Liver (tissue), 10 donors: ENCODE measurements at places on chromosomes 12 and 14. TPM values are rescaled to one million over a fixed set of nuclear protein-coding genes. Genes with fewer than 3 reads are reported as not detected.

Gene REM2
- total RNA-seq: 0.14 TPM

Gene OTX2
- total RNA-seq: not detected

Gene ACVRL1
- 7.9 TPM for total RNA-seq

Gene SOX5
- 8.4 TPM for total RNA-seq

Gene NDRG2
- total RNA-seq: 191 TPM

Gene PMCH
- total RNA-seq: not detected

Gene MYH6
- total RNA-seq: 0.17 TPM

Gene PLA2G1B
- total RNA-seq: 1.4 TPM

Gene KRT82
- total RNA-seq: not detected

Gene KLHL33
- 0.23 TPM for total RNA-seq

DNA sequence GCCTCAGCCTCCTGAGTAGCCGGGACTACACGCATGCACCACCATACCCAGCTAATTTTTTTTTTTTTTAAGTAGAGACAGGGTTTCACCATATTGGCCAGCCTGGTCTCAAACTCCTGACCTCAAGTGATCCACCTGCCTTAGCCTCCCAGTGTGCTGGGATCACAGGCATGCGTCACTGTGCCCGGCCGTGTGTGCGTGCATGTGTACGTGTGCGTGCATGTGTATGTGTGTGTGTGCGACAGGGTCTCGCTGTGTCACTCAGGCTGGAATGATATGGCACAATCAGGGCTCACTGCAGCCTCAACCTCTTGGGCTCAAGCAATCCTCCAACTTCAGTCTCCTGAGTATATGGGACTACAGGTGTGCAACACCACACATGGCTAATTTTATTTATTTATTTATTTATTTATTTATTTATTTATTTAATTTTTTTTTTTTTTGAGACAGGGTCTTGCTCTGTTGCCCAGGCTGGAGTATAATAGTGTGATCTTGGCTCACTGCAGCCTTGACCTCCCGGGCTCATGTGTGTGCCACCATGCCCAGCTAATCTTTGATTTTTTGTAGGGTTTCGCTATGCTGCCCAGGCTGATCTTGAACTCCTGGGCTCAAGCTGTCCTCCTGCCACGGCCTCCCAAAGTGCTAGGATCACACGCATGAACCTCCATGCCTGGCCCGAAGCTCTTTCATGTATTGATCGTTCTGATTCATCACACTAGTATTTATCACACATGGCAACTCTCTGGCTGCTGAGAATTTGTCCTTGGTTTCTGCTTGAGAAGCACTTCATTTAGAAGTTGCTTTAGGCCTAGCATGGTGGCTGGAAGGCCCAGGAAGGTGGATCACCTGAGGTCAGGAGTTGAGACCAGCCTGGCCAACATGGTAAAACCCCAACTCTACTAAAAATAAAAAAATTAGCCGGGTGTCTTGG lies 35.9 kb upstream of the CLIP1 start:
- H3K36me3 ChIP-seq: no peaks in the 10 kb centered on the region
- H3K27ac ChIP-seq: no peak overlapping the region
- DNase-seq: no peak
- H3K4me3 ChIP-seq: no peak overlapping the region

DNA sequence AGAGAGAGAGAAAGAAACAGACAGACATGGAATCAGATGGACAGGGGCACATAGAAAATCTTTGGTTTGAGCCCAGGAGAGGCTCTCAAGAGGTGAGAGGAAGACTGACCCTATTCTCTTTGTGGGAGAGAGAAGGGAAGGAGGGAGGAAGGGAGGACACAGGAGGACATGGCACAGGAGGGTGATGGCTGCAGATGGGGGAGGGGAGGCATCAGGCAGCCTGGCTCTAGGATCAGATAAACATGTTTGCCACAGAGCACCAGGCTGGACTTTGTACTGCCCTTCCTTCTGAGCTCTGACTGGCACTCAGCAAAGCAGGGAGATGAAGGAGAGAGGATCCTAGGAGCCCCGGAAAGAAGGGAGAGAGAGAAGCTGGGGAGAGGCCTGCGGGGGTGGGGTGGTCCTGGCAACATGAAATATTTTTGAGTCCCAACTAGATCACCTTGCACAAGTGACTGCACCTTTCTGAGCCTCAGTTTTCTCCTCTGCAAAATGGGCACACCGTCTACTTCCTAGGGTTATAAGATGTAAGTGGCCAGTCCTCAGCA lies 6.1 kb downstream of the HNF1A start:
- peak overlapping the region; percentile 69 for H3K27ac ChIP-seq
- H3K4me3 ChIP-seq: no peak overlapping the region
- peaks cover 16% of the 10 kb centered on the region for H3K4me1 ChIP-seq
- DNase-seq: no peak
- no peaks in the 10 kb centered on the region for H3K36me3 ChIP-seq

GRCh38 chr12:112782943-112783342 lies 8.6 kb upstream of the RPH3A start:
- H3K36me3 ChIP-seq: no peaks in the 10 kb centered on the region
- no peaks in the 10 kb centered on the region for H3K4me1 ChIP-seq
- H3K4me3 ChIP-seq: no peak overlapping the region
- no peak overlapping the region for H3K27ac ChIP-seq
- peaks cover 2% of the 10 kb centered on the region for H3K27me3 ChIP-seq
- DNase-seq: no peak

- no peak overlapping the region for H3K4me3 ChIP-seq
- no peaks in the 10 kb centered on the region for H3K27me3 ChIP-seq
- DNase-seq: no peak
- peaks cover 10% of the 10 kb centered on the region for H3K36me3 ChIP-seq
Measured at GRCh38 chr12:124819080-124819479, 44.6 kb downstream of the SCARB1 start.

GRCh38 chr12:122420471-122421162 lies 1.9 kb downstream of the CLIP1 start:
- H3K4me1 ChIP-seq: peaks cover 3% of the 10 kb centered on the region
- H3K27me3 ChIP-seq: no peaks in the 10 kb centered on the region
- no peaks in the 10 kb centered on the region for H3K36me3 ChIP-seq
- no peak for DNase-seq

GRCh38 chr14:51298895-51299294 lies 58.8 kb downstream of the TMX1 start:
- no peak overlapping the region for H3K27ac ChIP-seq
- H3K27me3 ChIP-seq: no peaks in the 10 kb centered on the region
- no peaks in the 10 kb centered on the region for H3K36me3 ChIP-seq
- H3K4me1 ChIP-seq: no peaks in the 10 kb centered on the region
- no peak for DNase-seq
- H3K4me3 ChIP-seq: no peak overlapping the region

DNA sequence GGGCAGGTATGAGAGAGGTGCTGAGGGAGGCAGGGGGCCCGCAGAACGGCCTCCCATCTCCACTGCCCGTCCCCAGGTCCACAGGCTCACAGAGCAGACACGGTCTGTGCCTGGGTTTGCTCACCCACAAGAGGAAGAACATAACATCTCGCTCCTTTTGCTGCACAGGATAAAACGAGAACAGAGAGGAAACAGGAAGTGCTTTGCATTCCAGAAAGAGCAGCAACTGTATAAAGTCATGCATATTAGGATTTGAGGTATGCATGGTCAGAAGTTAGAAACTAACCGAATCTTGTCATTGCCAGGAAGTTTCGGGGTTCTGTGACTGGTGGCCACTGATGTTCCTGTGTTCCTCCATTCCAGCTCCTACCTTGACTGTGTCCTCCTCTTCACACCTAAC lies 25.0 kb downstream of the NTF3 start:
- H3K4me1 ChIP-seq: no peaks in the 10 kb centered on the region
- no peak for DNase-seq
- no peak overlapping the region for H3K4me3 ChIP-seq
- H3K27ac ChIP-seq: no peak overlapping the region
- H3K36me3 ChIP-seq: no peaks in the 10 kb centered on the region

- H3K4me1 ChIP-seq: no peaks in the 10 kb centered on the region
- no peak overlapping the region for H3K4me3 ChIP-seq
- no peaks in the 10 kb centered on the region for H3K27me3 ChIP-seq
- H3K27ac ChIP-seq: no peak overlapping the region
Measured at GRCh38 chr14:32121948-32122347, 44.8 kb downstream of the ARHGAP5 start.

- no peaks in the 10 kb centered on the region for H3K27me3 ChIP-seq
- H3K4me1 ChIP-seq: no peaks in the 10 kb centered on the region
- DNase-seq: no peak
- no peaks in the 10 kb centered on the region for H3K36me3 ChIP-seq
- H3K4me3 ChIP-seq: no peak overlapping the region
- H3K27ac ChIP-seq: no peak overlapping the region
Measured at GRCh38 chr12:19643635-19644034, 204.3 kb downstream of the AEBP2 start.

GRCh38 chr14:96165493-96166436 lies 38.9 kb upstream of the BDKRB2 start:
- no peaks in the 10 kb centered on the region for H3K4me1 ChIP-seq
- H3K27ac ChIP-seq: no peak overlapping the region
- no peaks in the 10 kb centered on the region for H3K27me3 ChIP-seq
- H3K4me3 ChIP-seq: no peak overlapping the region

DNA sequence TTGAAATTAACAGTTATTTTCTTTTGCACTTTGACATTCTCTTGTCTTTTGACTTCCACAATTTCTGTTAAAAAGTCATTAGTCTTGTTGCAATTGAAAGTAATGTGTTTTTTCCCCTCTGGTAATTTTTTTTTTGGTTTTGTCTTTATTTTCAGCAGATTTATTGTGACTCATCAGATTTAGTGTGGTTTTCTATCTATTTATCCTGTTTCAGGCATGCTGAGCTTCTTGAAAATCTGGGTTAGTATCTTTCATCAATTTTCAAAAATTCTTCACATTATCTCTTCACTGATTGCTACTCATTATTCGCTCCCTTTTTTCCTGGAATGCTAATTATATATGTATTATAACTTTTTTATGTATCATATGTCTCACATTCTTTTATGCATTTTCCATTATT lies 15.3 kb upstream of the NTF3 start:
- H3K4me1 ChIP-seq: no peaks in the 10 kb centered on the region
- no peaks in the 10 kb centered on the region for H3K36me3 ChIP-seq
- no peak for DNase-seq
- no peak overlapping the region for H3K4me3 ChIP-seq
- no peaks in the 10 kb centered on the region for H3K27me3 ChIP-seq
- no peak overlapping the region for H3K27ac ChIP-seq

- H3K27me3 ChIP-seq: no peaks in the 10 kb centered on the region
- no peak overlapping the region for H3K4me3 ChIP-seq
- peaks cover 25% of the 10 kb centered on the region for H3K36me3 ChIP-seq
- no peak for DNase-seq
- H3K27ac ChIP-seq: no peak overlapping the region
Measured at GRCh38 chr12:45849289-45849688, 119.8 kb downstream of the ARID2 start.

DNA sequence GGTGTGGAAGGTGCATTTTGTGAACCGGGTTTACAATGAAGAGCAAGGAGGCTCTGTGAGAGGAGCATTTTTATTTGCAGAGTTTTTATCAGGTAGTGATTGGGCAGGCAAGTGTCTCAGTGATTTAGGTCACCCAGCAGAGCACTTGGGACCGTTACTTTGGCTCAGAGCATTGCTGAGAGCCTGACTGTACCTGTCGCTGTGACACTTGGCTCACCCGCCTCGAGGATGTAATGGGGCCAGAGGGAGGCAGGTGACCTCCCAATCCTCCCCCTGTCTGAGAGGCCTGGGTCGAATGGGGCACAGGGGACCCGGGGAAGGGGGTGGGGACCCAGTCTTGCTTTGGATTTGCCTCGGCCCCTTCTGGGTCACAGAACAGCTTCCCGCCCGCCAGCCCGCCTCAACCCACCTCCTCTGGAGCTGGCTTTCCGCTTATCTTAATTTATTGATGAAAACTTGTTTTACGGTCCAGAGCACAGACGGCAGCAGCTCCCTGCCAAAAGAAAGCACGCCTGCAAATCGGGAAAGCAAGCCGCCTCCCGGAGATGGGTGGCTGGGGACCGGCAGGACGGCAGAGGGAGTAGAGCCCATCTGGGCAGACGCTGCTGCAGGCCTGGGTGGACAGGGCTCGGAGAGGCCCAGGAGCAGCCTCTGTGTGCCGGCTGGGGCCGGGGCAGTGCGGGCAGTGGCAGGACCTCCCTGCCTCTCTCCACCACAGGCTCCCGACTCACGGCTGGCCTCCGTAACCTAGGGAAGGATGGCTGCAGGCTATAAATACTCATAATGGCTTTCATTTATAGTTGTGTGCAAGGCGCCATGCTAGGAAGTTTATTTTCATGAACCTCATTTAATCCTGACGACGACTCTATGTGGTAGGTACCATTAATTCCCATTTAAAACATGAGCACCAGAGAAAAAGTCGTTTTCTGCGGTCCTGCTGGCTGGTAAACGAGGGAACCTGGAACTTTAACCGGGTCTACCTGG lies 187.1 kb downstream of the TSPAN9 start:
- H3K4me1 ChIP-seq: peaks cover 13% of the 10 kb centered on the region
- no peak for DNase-seq
- no peaks in the 10 kb centered on the region for H3K36me3 ChIP-seq
- H3K27ac ChIP-seq: no peak overlapping the region
- no peak overlapping the region for H3K4me3 ChIP-seq

DNA sequence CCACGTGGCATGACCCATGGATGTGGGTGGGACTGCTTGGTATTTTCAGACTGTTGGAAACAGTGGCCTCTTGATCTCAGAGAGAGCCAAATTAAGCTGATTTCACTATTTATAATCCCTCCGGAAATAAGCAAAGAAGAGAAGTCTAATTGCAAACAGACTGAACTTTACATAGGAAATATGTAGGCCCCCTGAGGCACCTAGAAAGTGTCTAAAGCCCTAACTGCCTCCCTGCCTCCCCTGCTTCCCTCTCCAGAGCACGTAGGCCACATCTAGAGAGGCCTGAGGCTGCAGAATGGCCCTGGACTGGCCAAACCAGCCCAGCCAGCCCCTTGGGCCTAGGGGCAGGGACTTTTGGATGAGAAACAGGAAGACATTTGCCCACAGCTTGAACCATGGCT lies 123.8 kb downstream of the ZFP36L1 start:
- no peaks in the 10 kb centered on the region for H3K27me3 ChIP-seq
- H3K36me3 ChIP-seq: no peaks in the 10 kb centered on the region
- H3K4me1 ChIP-seq: peaks cover 43% of the 10 kb centered on the region
- no peak for DNase-seq
- H3K4me3 ChIP-seq: no peak overlapping the region

GRCh38 chr12:15700595-15700994 lies 88.6 kb downstream of the EPS8 start:
- H3K36me3 ChIP-seq: no peaks in the 10 kb centered on the region
- H3K27ac ChIP-seq: no peak overlapping the region
- no peak for DNase-seq
- no peaks in the 10 kb centered on the region for H3K27me3 ChIP-seq
- H3K4me1 ChIP-seq: no peaks in the 10 kb centered on the region

DNA sequence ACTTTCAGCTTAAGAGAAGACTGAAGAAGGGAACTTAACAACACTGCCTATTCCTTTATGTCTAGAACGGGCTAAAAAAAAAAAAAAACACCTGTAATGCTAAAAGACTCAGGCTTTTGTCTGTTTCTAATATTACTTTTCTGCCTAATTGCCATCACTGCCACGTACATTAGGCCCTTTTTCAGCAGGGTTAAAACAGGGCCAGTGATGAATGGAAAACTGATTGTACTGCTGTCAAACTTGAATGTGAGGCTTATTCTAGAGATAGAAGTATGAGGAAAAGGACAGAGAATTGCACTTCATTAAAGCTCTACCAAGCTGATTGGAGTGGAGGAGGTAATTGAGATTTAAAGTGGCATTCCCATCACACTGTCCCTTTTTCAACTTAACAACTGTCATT lies 535.8 kb downstream of the PRKD1 start:
- H3K36me3 ChIP-seq: no peaks in the 10 kb centered on the region
- H3K4me1 ChIP-seq: no peaks in the 10 kb centered on the region
- no peaks in the 10 kb centered on the region for H3K27me3 ChIP-seq
- H3K4me3 ChIP-seq: no peak overlapping the region
